Common myeloid progenitor, CD34-positive (primary cell): ENCODE measurements at places on chromosomes 6 and 20.
A peak's percentile ranks its signal among the peaks of the same experiment; 100 is the strongest.

GRCh38 chr20:48238781-48239180 lies 453.5 kb upstream of the SULF2 start:
- H3K27ac ChIP-seq = no peak overlapping the region
- no peaks in the 10 kb centered on the region for H3K4me1 ChIP-seq
- peaks cover 9% of the 10 kb centered on the region for H3K27me3 ChIP-seq
- H3K4me3 ChIP-seq = no peak overlapping the region
- no peaks in the 10 kb centered on the region for H3K36me3 ChIP-seq
- no peak for DNase-seq

DNA sequence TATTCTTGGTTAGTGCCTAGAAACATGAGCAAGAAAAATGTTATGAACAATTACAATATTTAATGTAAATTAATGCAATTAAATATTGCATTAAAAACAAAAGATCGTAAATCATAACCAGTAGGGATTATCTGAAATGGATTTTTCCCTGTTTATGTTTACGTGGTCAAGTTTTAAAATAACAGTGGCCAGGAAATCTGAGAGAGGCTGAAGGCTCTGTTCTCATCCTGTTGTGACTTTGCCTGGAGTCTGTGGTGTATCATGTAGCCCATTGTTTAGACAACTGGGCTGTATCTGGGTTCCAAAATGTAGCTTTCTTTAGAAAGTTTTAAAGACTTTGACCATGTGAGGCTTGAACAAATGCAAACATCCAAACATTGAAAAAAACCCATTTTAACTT lies 2.4 kb downstream of the MYO6 start:
- DNase-seq = no peak
- H3K27me3 ChIP-seq = peaks cover 70% of the 10 kb centered on the region
- H3K4me3 ChIP-seq = no peak overlapping the region
- H3K4me1 ChIP-seq = peaks cover 17% of the 10 kb centered on the region
- no peak overlapping the region for H3K27ac ChIP-seq
- no peaks in the 10 kb centered on the region for H3K36me3 ChIP-seq

DNA sequence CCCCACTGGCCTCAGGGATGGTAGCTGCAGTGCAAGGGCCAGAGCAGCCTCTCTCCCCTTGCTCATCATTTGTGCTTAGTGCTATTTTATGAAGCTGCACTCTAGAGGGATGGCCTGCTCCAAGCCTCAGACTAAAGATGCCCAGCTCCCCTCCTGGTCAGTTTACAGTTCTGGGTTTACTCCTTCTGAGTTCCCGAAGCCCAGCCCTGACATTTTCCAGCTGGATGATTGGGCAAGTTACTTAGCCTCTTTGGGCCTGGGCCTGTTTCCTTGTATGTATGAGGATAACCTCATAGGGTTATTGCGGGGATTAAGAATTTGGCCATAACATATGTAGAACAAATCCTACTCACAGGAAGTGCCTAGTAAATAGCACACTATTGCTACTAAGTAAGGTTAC lies 31.8 kb upstream of the EMILIN3 start:
- no peak for DNase-seq
- no peak overlapping the region for H3K4me3 ChIP-seq
- no peaks in the 10 kb centered on the region for H3K4me1 ChIP-seq
- H3K27ac ChIP-seq = no peak overlapping the region
- no peaks in the 10 kb centered on the region for H3K36me3 ChIP-seq

GRCh38 chr6:12911427-12911826 lies 194.9 kb downstream of the PHACTR1 start:
- no peak overlapping the region for H3K27ac ChIP-seq
- no peaks in the 10 kb centered on the region for H3K27me3 ChIP-seq
- DNase-seq = peak; percentile 51
- H3K4me3 ChIP-seq = no peak overlapping the region
- peaks cover 7% of the 10 kb centered on the region for H3K4me1 ChIP-seq
- H3K36me3 ChIP-seq = no peaks in the 10 kb centered on the region

DNA sequence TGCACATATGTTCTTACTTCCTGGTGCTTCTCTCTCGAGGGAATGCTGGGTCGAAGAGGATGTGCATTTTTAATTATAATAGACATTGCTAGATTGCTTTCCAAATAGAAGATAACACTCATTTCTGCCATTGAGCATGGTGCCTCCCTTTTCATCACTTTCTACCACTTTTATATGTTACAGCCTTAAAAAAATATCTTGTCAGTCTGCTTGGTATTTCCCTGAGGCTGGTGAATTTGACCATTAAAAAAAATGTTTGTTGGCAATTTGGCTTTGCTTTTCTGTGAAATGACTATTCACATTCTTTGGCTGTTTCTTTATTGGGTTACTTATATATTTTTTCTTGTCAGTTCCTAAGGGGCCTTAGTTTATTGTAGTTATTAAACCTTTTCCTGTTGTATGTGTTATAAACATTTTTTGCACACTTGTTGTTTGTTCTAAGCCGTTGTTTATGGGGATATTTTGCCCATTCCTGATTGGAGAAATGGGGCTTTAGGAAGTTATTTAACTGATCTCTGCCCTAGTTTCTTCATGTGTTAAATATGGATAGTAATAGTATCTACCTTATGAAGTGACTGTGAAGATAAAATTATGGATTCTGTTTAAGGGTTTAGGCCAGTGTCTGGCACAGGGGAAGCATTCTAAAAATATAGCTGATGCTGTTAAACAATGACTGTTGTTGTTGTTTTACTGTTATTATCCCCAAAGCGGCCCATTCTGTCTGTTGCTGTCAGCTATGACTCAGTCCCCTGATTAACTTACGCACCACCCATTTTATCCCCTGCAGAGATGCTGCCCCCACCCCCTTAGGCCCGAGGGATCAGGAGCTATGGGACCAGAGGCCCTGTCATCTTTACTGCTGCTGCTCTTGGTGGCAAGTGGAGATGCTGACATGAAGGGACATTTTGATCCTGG lies 3.8 kb downstream of the DDR1 start:
- no peak overlapping the region for H3K4me3 ChIP-seq
- H3K36me3 ChIP-seq = no peaks in the 10 kb centered on the region
- no peaks in the 10 kb centered on the region for H3K27me3 ChIP-seq
- H3K27ac ChIP-seq = no peak overlapping the region

GRCh38 chr20:15814360-15814759 lies 758.9 kb downstream of the KIF16B start:
- DNase-seq = no peak
- no peak overlapping the region for H3K4me3 ChIP-seq
- H3K4me1 ChIP-seq = no peaks in the 10 kb centered on the region

GRCh38 chr20:35994994-35995453 lies 26.6 kb downstream of the CNBD2 start:
- H3K4me3 ChIP-seq = no peak overlapping the region
- H3K36me3 ChIP-seq = no peaks in the 10 kb centered on the region
- no peaks in the 10 kb centered on the region for H3K27me3 ChIP-seq
- H3K27ac ChIP-seq = no peak overlapping the region

GRCh38 chr6:114055349-114055748 lies 84.4 kb upstream of the HDAC2 start:
- no peaks in the 10 kb centered on the region for H3K27me3 ChIP-seq
- DNase-seq = no peak
- no peaks in the 10 kb centered on the region for H3K4me1 ChIP-seq

DNA sequence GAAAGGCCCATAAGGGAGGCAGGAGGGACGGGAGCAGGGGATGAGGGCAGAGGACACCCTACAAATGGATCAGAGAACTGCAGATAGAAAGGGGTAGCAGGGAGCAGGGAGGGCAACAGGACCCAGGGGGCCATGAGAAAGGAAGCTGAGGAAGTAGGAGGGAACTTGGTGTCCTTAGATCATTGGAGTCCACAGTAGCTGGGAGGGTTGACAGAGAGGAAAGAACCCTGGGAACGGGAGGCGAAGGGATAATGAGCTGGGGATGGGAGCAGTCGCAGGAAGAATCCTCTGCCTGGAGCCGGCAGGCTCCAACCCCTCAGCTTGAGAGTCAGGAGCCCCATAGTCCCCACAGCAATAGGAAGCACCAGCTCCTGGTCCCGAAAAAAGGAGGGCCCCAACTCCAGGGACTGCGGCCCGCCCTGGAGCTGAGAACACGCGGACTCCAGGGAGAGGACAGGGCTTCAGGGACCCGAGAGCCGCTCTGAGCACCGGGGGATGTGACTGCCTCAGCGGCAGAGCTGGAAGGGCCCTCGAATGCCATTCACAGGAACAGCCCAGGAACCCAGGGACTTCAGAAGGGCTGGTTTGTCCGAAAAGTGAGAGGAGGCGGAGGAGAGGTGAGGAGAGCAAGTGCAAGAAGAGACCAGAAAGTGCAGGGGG lies 32.7 kb downstream of the HLA-A start:
- H3K36me3 ChIP-seq = no peaks in the 10 kb centered on the region
- DNase-seq = peak; percentile 31
- no peak overlapping the region for H3K4me3 ChIP-seq

DNA sequence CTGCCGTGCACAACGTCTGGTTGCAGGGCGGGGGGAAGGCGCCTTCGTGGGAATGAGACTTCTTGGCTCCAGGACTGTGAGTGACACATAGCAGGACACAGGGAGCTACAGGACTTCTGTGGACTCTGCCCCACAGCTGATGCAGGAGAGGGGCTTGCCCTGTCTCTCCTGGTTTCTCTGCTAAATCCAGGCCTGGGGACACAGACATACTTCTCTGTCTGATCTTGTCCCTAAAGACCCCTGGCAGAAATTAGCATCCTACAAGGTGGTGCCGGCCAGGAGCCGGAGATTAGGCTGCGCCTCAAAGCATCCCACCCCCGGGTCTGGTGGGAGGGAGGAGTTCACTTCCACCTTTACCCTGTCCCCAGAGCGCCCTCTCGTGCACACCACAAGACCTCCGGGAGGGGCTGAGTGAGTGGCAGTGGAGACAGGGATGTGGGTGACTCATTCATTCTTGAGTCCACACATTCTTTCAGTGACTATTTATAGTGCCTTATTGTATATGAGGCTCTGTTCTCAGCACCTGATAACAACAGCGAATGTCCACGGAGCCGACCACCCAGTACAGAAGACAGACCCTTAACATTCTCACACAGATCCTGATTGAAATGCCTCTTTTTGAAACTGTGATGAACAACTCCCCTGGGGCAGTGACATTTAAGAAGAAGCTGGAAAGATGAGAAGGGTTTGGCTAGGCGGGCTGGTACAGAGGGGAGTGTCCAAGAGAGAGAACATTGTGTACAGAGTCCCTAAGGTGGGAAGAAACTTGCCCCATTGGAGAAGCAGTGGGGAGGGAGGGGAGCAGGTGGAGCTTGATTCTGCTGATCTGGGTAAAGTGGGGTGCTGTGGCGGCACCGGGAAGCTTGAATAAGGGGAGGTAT lies 39.0 kb downstream of the GMPR start:
- peaks cover 13% of the 10 kb centered on the region for H3K36me3 ChIP-seq
- DNase-seq = peak; percentile 84
- H3K27me3 ChIP-seq = no peaks in the 10 kb centered on the region

DNA sequence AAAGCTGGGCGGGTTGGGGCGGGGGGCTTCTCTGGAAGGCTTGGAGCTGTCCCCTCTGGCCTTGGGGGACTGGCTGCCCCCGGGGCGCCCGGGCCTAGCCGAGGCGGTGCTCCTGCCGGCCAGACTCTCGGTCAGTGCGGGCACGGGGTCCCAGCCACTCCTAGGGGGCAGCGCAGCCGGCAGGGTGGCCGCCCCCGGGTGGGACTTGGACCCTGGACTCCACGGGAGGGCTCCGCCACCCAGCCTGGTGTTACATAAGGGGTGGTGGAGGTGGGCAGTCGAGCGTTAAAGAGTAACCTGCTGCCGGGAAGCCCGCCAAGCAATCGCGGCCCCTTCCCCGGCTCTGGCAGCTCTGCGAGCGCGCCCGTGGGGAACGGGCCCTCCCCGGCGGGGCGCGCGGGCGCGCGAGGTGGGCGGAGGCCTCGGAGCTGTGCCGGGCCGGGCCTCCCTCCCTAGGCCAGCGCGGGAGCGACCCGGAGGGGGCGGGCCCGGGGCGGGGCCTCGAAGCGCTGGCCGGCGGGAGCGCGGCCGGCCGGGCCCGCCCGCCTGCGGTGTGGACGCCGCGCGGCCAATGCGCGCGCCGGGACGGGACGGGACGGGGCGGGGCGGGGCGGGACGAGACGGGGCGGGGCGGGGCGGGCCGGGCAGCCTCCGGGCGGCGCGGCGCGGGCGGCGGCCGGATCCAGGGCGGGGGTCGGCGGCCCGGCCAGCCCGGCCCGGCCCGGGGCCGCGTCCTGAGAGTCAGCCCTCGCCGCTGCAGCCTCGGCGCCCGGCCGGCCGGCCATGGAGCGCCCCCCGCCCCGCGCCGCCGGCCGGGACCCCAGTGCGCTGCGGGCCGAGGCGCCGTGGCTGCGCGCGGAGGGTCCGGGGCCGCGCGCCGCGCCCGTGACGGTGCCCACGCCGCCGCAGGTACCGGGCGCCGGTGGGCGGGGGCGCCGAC lies at the start of gene SLC2A4RG:
Gene SLC2A4RG (plus strand): TSS at position 647 of the 940 bp plus-strand sequence. CDS start 137 bp downstream, at position 784.
- peaks cover 29% of the 10 kb centered on the region for H3K36me3 ChIP-seq
- DNase-seq = peak; percentile 55
- peak within 1 kb of the TSS; percentile 69 for H3K4me3 ChIP-seq

DNA sequence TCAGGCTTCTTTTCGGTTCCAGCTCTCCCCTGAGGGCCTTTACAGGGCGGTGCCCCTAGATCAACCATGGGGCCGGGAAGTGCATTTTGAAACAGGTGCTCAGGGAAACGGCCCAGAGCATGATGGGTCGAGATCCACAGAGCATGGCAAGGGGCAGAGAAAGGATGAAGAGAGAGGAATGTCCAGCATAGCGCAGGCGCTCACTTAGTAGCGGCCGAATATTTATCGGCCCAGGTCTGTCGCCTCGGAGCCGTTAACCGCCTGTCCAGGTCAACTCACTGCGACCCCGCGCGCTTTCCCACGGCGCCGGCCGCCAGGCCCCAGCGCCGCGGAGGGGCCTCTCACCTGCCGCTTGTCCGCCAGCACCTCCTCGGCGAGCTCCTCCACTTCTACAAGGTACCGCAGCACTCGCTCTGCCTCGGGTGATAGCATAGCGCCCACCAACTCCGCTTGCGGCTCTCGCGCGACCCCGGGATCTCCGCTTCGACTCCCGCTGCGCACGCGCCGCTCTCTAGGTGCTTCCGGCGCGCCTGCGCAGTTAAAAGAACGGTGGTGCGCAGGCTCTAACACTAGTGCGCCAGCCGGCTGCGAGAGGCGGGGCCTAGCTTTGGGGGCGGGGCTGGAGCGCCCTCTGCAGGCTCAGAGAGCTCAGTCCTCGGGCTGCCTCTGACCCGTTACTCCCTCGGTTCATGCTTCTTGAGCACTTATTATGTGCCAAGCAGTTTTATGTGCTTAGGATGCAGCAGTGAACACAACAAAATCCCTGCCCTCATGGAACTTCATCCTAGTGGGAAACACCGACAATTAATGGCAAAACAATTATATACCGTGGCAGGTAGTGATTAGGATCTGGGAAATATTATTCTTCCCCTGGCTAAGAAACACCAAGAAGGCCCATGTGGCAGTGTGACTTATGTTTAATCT lies at the start of gene PDRG1:
Gene PDRG1 (minus strand): TSS at position 517 of the 924 bp plus-strand sequence. CDS start 85 bp downstream, at position 432.
- peaks cover 8% of the 10 kb centered on the region for H3K4me1 ChIP-seq
- H3K36me3 ChIP-seq = peaks cover 34% of the 10 kb centered on the region
- H3K4me3 ChIP-seq = peak within 1 kb of the TSS; percentile 72

- H3K27me3 ChIP-seq = no peaks in the 10 kb centered on the region
- no peak overlapping the region for H3K4me3 ChIP-seq
- H3K36me3 ChIP-seq = no peaks in the 10 kb centered on the region
- H3K4me1 ChIP-seq = no peaks in the 10 kb centered on the region
- no peak for DNase-seq
- no peak overlapping the region for H3K27ac ChIP-seq
Measured at GRCh38 chr6:56148488-56149186, 98.7 kb downstream of the COL21A1 start.
